ENCODE measurements at places on chromosomes 2 and 18.

DNA sequence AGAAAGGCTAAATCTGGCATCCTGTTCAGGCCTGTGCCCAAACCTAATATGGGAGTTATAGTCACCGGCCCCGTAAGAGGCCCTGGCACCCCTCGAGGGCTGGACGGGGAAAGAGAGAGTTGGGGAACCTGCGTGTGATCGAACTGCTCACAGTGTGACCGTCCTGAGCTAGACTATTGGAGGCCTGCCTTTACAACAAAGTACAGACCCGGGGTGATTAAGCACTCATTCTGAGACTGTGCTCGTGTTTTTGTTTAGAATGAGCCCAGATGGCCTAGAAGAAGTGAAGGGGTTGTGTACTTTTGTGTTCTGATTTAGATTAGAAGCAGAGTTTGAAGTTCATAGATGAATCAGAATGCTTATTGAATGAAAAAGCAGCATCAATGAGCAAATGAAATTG lies 115.3 kb downstream of the ACOXL start:
- DNase-seq: no peak

GRCh38 chr18:25019086-25019860 lies 332.7 kb downstream of the ZNF521 start:
- no peak for DNase-seq

DNA sequence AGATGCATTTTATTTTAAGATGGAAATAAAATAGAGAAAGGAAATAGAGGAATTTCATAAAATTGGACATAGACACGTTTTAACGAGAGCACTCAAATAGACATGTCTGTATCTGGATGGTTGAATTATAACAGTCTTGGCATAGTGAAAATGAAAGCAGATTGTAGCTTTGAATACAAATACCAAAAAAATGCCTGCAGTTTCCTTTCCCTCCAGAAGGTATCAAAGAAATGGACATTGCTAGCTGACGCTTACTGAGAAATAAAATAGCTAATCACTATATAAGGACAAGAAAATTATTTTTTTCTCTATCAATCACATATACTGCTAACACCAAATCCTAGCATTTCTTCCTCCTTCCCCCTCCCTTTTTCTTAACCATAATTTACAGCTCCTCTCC lies 11.4 kb upstream of the MAPRE2 start:
- no peak for DNase-seq

- DNase-seq: peak; percentile 5
Observed at GRCh38 chr18:64019922-64020756, 50.3 kb downstream of the SERPINB8 start.

DNA sequence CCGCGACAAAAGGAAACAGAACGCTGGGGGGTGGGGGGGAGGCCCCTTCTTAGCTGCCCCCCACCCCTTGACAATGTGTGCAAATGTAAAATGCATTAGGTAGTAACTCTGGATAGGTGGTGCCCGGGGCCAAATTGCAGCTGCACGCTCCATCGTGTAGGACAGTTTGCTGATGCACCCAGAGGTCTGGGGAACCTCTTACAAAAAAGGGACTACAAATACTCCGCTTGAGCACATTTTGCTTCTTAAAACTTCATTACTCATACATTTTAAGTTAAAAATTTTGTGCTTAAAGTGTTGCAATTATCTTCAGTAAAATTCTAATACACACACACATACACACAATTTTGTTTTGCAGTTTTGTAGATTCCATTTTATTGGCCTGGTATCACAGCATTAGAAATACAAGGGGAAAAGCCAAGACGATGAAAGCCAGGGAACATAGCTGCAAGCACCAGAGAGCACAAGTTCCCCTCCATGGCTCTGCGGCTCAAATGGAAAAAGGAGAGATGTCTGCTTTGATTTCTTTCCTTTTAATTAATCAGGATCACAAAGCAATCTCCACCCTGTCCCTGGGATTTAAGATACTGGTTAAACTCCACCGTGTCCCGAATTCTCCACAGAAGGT lies 582.1 kb downstream of the ZEB2 start:
- DNase-seq: no peak

GRCh38 chr2:31429040-31429439 lies 14.5 kb upstream of the XDH start:
- DNase-seq: no peak

DNA sequence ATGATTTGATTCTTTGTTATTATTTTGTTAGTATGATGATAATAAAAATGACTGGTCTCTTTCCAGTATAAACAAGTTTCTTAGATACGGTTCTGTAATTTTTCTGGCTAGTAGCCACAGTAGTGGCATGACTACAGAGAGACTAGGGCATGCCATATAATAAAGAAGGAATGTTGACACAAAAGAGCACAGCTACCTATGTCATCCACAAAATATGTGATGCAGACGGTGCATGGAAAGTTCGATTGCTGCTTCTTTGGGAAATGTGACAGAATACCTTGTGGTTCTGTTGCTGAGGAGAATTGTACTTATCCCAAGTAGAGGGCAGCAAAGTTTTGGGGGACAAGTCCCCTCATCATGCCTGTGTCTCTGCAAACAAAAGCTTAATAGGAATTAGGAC lies 26.1 kb upstream of the SETBP1 start:
- DNase-seq: peak; percentile 84

- no peak for DNase-seq
Observed at GRCh38 chr2:121965661-121966060, 210.2 kb downstream of the TSN start.

- no peak for DNase-seq
Observed at GRCh38 chr2:160114020-160114419, 51.6 kb upstream of the PLA2R1 start.

GRCh38 chr2:218577482-218578220 lies 9.0 kb downstream of the CNOT9 start:
- DNase-seq: no peak

GRCh38 chr2:66686755-66687154 lies 251.8 kb downstream of the MEIS1 start:
- no peak for DNase-seq

DNA sequence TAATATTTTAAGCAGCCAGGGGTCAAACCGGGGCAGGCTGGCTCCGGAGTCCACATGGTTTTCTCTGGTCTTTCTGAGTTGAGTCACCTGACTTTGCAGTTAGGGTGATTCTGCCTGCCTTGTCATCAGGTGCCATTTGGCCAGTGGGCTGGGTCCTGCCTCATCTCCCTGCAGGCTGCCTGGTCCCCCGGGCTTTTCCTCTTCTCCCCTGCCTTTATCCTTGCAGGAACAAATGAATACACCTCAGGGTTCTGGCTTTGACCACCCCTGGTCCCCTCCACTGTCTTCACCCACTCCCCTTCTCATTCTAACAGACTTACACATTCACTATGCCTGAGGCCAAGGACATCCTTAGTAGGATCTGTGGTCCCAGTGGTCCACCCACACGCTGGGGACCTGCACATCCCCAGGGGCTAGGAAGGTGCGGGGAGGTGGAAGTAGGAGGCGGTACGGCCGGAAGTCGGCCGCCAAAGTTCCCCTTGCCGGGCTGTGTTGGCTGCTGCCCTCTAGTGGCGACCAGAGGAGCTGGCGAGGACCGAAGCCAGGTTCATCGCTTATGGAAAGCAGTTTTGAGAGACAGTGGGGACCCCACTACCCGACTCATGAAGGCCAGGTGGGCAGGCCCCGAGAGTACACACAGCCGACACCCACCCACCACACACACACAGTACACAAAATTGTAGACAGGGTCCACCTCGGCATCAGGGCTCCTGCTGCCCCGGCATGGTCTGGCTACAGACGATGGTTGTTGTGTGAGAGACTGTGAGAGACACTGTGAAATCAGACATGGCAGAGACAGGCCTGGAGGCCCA lies 6.3 kb upstream of the TEX261 start:
- DNase-seq: peak; percentile 18

- DNase-seq: no peak
Observed at GRCh38 chr2:181309586-181309985, 147.6 kb upstream of the ITGA4 start.

DNA sequence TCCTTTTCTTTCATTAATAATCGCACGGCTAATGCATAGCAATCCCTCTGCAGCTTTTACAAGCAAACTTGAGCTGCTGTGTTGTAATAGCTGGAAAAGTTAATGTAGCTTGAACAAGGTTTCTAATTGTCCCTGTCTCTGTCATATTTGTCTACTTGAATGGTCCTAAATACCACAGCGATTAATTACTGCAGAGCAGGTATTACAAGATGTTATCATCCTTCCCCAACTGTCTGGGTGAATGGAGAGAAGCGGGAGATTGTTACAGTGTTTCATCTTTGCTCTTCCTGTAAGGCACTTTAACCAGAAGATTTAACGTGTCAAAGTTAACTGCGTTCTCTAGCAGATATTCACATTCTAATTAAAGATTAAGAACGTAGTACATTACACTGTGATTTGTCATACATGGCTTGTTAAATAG lies 422.2 kb upstream of the POU3F3 start:
- DNase-seq: peak; percentile 9

DNA sequence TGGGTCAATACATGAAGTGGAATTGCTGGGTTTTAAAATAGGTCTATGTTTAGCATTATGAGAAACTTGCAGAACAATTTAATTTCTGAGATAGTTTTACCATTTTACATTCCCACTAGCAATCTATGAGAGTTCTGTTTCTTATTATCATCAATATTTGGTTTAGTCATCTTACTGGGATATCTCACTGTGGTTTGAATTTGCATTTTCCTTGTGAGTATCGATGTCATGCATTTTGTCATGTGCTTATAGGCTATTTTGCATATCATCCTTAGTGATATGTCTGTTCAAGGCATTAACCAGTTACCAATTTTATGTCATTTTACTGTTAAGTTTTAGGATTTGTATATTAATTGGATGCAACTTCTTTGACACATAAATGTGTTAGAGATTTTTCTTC lies 204.4 kb downstream of the MCFD2 start:
- DNase-seq: no peak

DNA sequence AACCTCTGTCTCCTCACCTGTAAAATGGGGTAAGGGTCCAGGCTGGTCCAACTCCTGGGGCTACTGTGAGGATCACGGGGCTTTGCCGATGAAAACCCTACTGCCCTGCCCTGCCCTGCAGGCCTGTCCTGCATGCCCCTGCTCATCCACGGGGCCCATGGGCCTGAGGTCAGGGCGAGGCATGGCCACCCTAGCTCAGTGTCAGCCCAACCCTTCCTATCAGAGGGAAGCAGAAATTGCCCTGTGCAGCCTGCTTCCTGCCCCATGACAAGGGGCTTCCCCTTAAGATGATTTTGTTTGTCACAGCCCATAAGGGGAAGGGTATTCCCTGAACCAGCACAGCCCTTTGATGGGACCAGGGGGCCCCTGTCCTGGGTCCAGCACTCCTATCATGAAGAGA lies 353.6 kb upstream of the ID2 start:
- DNase-seq: no peak

GRCh38 chr2:176280867-176281658 lies 11.8 kb downstream of the MTX2 start:
- no peak for DNase-seq

DNA sequence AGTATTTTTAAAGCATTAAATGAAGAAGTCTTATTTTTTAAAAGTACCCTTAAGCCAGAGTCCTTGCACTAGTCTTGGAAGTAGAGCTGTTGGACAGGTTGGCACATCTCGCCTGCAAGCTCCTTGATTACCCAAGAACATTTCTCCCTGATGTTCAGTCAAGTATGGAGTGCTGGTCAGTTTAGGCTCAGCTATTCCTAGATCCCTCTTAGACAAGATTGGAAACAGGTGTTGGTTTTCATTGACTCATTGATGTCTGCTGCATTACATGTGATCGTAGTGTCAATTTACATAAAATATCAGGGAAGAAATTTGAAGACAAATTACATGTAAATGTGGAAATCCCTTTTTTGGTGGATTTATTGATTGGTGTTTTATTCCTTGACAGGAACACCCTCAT lies 170.4 kb downstream of the ZNF407 start:
- DNase-seq: no peak

GRCh38 chr2:239344857-239345216 lies 56.0 kb downstream of the HDAC4 start:
- no peak for DNase-seq

- no peak for DNase-seq
Observed at GRCh38 chr2:156339110-156339847, 6.8 kb upstream of the NR4A2 start.

- DNase-seq: peak; percentile 23
Observed at GRCh38 chr2:162153608-162154224, 1.7 kb upstream of the GCG start.

- DNase-seq: no peak
Observed at GRCh38 chr2:1747065-1747941, 3.0 kb upstream of the PXDN start.

GRCh38 chr2:240568678-240569522 lies 616 bp downstream of the RNPEPL1 start:
- no peak for DNase-seq

GRCh38 chr2:23452372-23452771 lies 67.4 kb downstream of the KLHL29 start:
- no peak for DNase-seq

All from kidney epithelial cell (primary cell).